ENCODE measurements at places on chromosomes 16 and 17.

GRCh38 chr17:9948928-9949327, 43.9 kb upstream of the RCVRN start:
- DNase-seq = no peak

DNA sequence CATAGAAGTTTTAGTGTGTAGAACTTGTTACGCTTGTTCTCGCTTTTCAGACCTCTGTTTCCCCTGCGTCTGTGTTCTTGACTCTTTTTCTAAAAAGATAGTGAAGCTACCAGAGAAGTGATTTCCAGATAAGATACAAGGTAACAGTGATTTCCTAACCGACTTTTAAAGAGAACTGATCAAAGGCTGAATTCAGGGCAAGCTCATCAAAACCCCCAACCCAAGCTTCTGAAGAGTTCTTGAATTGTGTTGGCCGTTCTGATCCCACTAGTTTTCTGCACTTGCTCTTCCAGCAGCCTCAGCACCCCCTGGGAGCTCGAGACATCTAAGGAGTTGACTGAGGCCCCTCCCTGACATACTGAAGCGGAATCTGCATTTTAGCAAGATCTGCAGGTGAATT, 12.7 kb upstream of the NSMCE1 start:
- DNase-seq = no peak

DNA sequence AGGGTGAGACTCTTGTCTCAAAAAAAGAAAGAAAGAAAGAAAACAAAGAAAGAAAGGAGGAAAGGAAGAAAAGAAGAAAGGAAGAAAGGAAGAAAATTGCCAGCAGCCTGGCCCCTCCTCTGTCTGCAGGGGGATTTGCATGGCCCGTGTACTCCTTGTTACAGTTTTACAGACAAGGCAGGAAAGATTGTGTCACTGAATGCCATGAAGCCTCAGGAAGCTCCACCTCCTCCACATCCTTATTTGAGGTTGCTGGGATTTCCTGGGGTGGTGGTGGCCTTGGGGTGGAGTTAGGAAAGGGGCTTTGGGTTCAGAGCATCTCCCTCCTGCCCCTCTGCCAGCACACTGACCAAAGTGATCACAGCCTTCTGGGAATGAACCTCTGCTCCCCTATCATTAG, 23.6 kb downstream of the CFAP20 start:
- DNase-seq = no peak

GRCh38 chr17:43768382-43768781, 9.8 kb upstream of the SOST start:
- DNase-seq = no peak

DNA sequence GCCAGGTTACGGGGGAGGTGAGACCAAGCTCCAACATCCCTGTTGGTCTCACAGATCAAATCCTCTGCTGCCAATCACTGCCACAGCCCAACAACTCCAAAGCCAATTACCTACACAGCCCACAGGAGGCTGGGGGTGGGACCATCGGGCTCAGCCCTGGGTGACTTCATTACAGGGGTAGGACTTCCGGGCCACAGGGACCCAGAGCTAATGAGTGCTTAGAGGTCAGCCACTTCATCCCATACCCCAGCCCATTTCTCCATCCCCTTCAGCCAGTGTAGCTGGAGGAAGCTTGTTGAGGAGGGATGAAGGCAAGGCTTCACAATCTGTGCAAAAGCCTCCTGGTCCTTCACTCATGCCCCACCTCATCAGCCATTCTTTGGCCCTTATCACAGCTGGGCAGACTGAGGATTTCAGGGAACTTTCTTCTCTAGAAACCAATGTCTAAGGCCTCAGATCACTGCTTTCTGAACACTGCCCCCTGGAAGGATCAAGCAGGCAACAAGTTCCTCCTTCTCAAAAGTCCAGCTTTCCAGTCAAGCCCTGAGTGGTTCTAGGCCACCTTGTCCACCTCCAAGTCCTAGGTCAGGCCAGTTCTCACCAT, 5.8 kb downstream of the FOXN1 start:
- DNase-seq = no peak

GRCh38 chr16:26344240-26344776, 652.5 kb downstream of the HS3ST4 start:
- DNase-seq = no peak

DNA sequence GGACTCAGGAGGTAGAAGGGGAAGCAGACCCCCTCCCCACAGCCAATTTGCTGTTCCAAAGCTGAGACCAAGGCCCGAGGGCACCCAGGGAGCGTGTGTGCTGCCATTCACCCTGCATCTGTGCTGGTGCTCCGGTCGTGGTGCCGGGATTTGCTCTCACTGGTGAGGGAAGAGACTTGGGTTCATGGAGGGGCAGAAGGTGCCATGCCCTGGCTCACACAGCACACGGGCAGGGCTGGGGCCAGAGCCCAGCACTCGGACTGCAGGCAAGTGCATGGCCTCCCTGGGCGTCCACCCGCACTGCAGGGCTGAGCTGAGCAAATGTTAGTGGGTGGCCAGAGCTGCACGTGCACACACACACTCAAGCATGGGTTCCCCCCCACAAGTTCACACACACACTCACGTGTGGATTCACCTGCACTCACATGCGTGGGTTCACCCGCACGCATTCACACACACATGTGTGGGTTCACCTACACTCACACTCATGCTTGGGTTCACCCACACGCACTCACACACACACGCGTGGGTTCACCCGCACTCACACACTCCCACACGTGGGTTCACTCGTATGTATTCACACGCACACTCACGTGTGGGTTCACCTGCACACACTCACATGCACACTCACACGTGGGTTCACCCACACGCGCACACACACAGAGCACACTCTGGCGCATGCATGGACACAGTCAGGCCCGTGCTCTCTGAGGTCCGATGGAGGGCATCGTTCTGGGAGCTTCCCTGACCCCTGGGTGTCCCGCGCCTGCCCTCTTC, 57.0 kb upstream of the CBFA2T3 start:
- DNase-seq = no peak

DNA sequence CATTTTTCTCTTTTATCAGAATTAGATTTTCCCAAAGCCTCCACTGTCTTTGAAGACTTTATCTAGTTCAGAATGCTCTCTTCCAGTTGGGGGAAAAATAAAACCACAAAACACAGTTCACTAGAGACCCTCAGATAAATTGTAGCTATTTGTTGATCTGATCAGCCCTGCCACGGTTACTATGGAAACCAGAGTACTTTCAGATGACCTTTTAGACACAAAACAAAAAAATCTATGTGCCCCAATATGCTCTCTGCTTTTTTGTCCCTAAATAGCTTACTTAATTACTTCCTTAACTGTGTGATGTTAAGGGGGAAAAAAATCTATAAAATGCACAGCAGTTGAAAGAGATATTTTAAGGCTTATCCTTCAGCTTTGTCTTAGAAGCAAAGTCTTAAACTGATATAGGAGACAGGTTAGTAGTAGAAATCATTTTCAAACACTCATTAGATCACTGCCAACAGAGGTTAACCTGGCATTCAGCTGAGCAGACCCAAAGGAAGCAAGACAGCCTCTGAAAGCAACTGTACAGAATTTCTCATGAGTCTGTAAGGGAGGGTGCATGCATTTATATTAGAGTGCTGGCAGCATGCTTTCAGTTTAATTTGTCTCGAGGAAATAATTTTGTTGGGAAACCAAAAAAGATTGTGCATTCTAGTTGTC, 129.9 kb upstream of the CACNG5 start:
- no peak for DNase-seq

GRCh38 chr17:28041844-28042656, 427 bp upstream of the NLK start:
- DNase-seq = no peak

DNA sequence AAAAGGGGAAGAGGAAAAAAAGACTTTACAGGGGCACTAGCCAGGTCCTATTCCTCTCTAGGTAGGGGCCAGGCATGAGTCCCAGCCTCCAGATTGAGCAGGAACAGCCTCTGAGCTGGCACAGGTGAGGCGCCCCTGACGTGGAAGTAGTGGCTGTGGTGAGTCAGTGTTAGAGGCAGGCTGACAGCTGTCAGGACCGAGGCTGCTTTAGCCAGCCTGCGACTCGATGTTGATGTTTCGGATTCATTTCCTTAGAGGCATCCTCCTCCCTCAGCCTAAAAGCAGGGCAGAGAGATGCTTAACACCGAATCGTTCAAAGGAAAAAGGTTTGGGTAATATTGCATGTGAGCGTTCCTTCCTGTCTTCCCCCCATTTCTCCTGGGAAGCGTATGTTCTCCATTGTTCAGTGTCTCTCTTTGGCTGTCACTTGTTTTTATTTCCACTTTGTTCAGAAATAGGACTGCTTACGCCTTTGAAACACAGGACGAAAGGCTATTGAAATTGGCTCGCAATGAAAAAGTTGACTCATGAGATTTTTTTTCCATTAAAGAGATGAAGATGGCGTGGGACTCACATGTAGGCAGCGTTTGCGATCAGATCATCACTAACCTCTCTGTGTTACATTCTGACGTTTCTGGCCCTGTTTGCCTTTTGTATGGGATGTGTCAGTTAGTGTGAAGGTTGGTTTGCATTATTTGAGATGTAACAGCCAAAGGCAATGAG, 1.3 kb downstream of the KIAA0513 start:
- peak; percentile 67 for DNase-seq

- no peak for DNase-seq
These were observed 215.5 kb upstream of the RPL38 start for GRCh38 chr17:73987845-73988509.

DNA sequence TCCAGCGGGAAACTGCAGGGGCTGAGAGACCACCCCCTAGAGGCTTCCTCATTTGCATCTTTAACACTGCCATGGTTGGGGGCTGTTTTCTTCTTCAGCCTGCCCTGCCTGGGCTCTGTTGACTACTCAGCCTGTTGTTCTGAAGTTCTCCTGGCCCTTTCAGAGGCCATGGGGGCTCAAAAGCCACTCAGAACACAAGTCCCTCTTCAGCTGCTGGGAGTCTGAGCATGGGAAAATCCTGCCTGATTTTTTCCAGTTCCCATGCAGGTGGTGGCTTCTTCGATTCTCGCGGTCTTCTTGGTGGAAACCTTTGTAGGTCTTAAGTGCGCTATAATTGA, 36.3 kb downstream of the PLCG2 start:
- no peak for DNase-seq

DNA sequence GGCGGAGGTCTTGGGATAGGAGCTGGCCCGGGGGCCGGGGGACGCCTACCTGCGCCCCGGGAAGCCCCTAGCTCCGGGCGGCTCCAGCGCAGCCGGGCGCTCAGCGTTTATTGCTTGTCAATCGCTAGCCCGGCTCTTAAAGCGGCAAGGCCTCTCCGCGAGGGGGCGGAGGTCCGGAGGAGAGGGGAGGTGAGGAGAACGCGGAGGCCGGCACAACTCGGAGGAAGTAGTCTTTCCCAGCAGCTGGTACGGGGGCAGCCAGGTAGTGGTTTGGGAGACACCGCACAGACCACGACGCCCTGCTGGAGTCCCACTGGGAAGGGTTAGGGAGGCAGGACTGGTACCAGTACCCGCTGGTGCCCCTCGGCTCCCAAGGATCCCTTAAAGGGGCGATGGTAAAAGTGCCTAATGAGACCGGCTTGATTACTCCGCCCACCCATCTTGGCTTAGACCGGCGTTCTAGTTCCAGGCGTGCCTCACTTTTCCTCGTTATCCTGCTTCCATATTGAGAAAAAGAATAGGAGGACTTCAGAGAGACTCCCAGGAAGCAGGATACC, at the start of gene MPP2:
Gene MPP2, minus strand, starts transcription at position 112 of the 557 bp plus-strand sequence. CDS start 3,076 bp downstream, outside the sequence.
- DNase-seq = peak; percentile 52

DNA sequence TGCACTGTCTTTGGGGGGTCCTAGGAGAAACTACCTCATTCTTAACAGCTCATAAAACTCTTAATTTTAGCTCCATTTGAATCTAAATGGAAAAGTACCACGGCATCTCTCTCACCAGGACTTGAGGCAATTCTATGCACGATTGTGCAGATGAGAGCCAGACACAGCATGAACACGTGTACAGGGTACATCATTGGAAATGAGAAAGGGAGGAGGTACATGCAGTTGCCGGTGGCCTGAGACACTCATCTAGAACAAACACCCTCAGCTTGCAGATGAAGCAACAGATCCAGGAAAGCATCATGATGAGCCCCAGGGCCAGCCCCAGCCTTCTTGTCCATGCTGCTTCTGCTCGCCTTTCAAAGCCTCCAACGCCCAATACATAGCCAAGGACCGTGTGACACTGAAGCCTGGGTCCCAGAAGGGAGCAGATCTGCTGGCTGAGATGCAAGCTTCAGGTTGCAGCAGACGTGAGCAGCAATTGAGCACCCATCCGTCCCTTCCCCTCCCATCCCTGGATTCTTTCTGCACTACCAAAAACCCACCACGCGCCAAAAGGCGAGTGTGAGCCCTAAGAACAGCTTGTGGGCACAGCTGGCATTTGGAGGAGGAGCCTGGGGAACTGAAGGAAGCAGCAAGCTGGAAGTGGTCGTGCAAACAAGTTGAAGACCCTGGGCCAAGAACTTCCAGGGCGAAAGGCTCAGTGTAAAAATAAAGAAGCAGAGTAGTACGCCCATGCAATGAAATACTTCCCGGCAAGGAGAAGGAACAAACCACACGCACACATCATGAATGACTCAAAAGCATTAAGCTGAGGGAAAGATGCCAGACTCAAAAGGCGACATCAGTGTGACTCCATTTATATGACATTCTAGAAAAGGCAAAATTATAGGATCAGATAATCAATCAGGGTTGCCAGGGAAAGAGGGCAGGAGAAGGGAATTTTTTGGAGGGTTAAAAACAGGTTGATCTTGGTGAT, 7.3 kb upstream of the RCVRN start:
- no peak for DNase-seq

DNA sequence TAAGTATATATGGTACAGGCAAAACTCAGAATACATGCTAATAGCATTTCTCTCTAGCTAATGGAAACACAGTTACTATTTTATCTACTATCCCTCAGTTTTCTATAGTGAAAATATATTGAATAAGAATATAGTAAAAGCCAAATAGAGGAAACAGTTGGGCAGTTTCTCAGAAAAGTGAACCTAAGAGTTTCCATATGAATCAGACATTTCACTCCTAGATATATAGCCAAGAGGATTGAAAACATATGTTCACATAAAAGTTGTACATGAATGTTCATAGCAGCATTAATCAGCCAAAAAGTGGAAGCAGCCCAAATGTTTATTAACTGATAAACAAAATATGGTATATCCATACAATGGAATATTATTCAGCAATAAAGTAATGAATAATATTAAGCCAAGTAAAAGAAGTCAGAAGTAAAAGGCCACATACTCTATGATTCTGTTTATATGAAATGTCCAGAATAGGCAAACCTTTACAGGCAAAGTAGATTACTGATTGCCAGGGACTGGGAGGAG, 134.6 kb downstream of the CYB561 start:
- no peak for DNase-seq

DNA sequence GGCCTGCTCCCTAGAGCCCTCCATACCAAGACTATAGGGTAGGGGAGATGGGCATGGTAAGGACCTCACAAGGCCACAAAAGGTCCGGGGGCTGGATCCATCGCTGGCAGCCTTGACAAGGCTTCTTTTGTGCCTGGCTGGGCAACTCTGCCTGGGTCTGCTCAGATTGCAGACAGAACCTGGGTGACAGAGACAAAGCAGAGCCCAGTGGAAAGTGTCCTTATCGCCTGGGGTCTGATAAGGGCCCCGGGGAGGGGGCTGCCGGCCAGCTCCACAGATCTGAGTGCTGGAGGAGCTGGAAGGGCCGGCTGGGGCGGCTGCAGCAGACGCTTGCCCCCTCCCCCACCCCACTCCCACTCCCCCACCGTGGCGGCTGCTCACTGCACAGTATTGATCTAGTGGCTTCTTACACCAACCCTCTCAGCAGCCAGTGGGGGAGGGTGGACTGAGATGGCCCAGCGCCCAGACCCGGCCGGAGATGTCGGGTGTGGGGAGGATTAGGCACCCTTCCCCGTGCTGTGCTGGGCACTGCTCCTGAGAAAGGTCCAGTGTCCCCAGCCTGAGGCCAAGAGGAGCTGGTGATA, 7.2 kb downstream of the MMP15 start:
- DNase-seq = no peak

- no peak for DNase-seq
These were observed 33.0 kb downstream of the COG7 start for GRCh38 chr16:23420011-23420410.
